Substantia nigra (tissue), 51 donors: ENCODE measurements at places on chromosomes 2 and 18.
A peak's percentile ranks its signal among the peaks of the same experiment; 100 is the strongest.

DNA sequence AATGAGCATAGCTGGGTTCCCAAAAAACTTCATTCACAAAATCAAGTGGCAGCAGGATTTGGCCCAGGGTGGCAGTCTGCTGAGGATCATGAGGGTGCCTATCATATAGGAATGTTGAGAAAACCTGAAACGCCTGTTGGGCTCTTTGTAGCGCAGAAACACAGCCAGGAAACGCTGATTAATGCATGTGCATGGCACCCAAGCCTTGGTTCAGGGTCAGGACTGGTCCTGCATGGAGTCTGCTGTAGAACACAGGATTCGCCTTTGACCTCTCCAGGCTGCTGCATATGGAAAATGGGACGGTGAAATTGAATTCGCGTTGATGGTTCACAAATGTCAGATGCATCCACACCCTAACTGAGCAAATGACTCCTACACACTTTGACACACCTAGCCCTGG lies 227.9 kb upstream of the COPS8 start:
- DNase-seq = no peak

GRCh38 chr2:159661286-159661685 lies 44.9 kb upstream of the BAZ2B start:
- DNase-seq = no peak

GRCh38 chr2:233480490-233481202 lies 85.9 kb downstream of the USP40 start:
- DNase-seq = no peak

- DNase-seq = no peak
Observed at GRCh38 chr2:43081131-43081765, 145.2 kb downstream of the ZFP36L2 start.

DNA sequence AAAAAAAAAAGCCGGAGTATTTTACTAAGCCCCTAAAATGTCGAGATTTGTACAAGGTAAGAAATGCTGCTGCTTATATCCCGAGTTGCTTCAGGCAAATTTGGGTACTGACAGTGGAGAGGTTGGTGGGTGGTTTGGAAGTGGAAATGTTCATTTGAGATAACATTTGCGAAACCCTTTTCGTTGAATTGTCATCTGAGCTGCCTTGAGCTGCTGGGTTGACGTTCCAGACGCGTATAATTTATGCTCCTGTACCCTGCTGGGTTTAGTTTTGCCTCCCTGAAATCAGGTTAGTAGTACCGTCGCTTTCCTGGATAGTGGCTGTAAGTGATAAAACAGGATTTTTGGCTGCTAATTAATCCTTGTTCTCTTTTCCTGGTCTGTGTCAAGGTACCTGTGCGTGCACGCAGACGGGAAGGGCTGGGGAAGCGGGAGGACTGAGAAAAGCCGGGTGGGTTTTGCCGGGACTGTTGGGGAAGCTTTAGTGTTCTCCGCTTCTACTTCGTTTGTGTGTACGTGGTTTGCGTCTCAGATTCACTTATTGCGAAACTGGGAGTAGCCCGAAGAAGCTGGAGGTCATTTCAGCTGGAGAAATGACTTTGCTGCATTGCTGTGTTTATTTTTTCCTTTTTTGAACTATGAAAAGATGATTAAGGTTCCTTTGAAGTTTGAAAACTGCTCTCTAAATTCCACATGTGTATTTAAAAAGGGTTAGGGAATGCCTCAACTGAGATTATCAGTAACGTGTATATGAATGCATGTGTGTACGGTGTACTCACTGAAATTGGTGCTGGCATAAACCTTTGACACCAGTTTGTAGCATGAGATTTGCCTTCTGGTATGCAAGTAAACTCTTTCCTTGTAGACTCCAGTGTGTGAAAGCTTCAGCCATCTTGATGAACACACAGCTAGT lies 709 bp downstream of the UGP2 start:
- no peak for DNase-seq

DNA sequence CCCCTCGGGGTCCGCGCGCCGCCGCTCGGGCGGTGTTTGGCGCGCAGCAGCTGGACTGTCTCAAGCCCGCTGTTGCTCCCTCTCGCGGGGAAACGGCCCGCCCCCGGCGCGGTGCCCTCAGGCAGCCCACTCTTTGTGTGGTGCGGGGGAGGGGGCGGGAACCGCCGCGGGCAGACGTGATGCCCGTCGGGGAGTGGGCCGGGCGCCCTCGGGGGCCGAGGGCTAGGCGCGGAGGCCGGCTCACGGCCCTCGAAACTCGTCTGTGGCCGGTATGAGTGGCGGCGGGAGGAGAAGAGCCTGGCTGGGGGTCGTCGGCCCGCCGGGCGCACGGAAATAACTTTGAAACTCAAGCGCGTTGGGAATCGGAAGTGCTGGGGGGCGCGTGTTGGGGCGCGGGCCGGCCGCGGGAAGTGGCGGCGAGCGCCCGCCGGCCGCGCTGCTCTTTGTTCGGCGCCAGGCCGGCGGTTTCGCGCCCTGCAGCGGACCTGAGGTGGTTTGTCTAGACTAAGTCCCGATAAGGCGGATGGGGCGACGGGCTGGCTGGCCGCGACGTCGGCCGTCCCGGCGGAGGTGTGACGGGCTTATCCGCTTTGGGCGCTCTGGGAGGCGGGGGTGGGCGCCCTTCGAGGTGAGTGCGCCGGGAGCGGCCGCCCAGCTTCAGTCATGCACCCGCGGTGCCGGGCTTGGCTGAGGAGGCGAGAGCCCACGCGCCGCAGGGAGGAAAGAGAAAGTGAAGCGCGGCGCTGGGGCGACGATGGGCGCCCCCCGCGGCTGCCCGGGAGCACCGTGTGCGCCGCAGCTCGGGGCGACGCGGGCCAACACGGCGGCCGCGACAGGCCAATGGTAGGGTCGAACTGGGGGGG lies 679 bp downstream of the PTMA start:
- DNase-seq = no peak

- no peak for DNase-seq
Observed at GRCh38 chr2:20191714-20192569, 33.0 kb downstream of the SDC1 start.

GRCh38 chr2:275466-275865 lies 10.7 kb downstream of the ACP1 start:
- DNase-seq = no peak

GRCh38 chr2:198525211-198525969 lies 721.0 kb downstream of the PLCL1 start:
- no peak for DNase-seq

DNA sequence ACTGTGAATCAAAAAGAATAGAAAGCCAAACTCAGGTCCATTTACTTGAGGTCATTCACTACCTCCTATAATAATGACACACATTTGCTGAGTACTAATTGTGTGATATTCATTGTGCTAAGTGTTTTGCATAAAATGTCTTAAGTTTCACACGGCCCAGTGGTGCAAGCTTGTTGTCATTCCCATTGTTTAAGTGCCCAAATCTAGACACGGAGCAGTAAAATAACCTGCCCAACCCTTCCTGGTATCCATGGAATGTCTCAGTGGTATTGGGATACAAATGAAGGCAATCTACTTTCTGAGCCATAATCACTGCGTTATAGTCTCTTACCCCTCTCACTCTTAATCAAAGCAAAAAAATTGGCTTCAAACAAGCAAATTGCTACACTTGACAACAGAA lies 233.3 kb downstream of the NCKAP5 start:
- DNase-seq = no peak

DNA sequence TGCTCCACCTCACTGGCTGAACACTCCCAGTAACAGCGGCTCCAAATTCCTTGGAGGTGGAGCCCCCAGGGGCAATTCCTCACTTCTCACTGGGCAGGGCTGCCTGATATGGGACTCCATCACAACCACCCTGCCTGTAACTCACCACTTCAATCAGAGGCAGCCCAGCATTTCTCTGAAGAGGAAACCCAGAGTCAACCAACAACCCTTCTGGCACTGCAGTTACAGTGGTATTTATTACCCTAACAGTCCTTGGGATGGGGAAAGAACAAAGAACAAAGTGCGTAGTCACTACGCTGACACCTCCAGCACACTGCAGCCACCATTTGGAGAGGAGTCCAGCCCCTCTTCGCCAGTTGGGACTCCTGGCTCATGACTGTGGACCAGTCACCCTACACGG lies 85.7 kb upstream of the GALNT13 start:
- no peak for DNase-seq

DNA sequence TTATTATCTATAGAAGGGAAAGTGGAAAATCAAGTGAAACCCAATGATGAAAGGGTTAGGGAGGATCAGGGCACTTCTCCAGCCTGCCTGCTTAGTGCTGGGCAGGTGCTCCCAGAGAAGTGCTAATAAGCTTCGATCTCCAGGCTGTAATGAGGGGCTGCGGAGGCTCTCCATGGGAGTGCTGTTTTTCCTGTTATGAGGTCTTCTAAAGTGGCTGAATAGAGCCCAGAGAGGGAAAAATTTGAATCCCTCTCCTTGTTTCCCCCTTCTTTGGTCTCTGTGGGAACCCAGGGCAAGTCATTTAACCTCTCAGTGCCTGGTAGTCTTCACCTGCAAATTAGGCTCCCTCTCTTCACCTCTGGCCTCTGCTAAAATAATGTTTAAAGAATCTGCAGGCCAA lies 351.7 kb upstream of the DCC start:
- no peak for DNase-seq

DNA sequence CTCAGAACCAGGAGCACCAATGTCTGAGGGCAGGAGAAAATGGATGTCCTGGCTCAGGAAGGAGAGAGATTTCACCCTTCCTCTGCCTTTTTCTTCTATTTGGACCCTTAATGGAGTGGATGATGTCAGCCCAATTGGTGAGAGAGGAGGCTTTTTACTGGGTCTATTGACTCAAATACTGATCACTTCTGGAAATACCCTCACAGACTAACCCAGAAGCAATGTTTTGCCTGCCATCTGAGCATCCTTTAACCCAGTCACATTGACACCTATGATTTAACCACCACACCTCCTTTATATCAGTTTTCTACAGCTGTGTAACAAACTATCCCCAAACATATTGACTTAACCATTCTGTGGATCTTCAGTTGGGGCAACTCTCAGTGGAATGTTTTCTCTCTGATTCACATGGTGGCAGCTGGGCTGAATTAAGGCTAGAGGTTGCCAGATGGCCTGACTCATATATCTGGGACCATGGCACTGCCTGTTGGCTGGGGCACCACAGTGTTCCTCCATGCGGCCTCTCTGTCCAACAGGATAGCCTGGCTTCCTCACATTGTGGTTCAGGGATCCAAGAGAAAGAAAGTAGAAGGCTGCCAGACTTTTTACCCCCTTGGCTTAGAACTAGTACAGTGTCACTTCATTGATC lies 18.2 kb upstream of the MBOAT2 start:
- no peak for DNase-seq

DNA sequence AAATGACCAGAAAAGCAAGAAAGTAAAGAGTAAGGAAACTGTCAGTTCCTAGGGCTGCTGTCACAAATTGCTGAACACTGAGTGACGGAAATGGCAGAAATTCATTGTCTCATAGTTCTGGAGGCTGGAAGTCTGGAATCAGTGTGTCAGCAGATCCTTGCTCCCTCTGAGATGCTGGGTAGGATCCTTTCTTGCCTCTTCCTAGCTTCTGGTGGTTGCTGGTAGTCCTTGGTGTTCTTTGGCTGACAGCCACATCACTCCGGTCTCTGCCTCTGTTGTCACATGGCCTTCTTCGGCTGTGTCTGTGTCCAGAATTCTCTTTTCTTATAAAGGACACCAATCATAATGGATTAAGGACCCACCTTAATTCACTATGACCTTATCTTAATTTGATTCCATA lies 21.9 kb downstream of the PLEKHB2 start:
- peak; percentile 31 for DNase-seq

DNA sequence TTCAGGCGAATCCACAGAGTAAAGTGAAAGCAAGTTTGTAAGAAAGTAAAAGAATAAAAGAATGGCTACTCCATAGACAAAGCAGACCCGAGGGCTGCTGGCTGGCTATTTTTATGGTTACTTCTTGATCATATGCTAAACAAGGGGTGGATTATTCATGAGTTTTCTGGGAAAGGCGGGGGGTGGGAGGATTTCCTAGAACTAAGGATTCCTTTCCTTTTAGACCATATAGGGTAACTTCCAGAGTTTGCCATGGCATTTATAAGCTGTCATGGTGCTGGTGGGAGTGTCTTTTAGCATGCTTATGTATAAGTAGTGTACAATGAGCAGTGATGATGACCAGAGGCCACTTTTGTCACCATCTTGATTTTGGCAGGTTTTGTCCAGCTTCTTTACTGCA lies 59.8 kb downstream of the SLC4A3 start:
- DNase-seq = no peak

- no peak for DNase-seq
Observed at GRCh38 chr2:234257859-234258561, 207.5 kb downstream of the SPP2 start.

GRCh38 chr2:30629866-30630265 lies 177.4 kb downstream of the CAPN13 start:
- DNase-seq = no peak
